ENCODE measurements at places on chromosomes 3 and 15.

GRCh38 chr3:120090422-120090821, 3.8 kb downstream of the GSK3B start:
- DNase-seq: no peak

DNA sequence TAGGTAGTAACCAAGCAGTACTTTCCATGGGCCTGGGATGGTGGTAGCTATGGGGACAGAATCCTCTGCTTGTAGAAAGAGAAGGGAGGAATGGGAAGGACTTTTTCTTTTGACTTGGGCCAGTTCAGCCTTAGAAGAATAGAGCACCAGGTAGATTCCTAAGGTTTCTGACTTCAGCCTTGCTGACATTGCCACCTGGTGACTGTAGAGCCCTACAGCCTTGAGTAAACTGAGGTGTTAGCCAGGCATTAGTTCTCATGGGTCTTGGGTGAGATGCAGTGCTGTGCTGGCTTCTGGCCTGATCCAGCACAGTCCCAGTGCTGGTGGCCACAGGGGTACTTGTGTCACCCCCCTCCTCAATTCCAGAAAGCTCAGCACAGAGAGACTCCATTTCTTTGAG, 171.1 kb downstream of the ZBBX start:
- no peak for DNase-seq

- no peak for DNase-seq
Observed at GRCh38 chr15:33234020-33234461, 39.5 kb upstream of the FMN1 start.

DNA sequence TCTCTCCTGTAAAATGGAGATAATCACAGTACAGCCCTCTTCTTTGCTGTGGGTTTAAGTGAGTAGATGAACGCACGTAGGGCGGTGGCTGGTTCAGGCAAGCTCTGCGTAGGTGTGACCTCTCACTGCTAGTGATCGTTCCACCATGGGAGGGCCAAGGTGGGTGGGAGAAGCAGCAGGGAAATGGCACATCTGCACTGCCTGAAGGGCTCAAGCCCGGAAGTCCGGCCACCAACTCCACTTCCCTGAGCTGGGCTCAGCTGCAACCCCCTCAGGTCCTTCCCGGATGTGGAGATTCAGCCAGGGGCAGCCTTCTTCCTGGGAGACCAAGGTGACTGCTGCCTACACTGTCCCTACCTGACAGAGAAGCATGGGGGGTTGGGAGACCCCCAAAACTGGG, 102.9 kb downstream of the ADCY5 start:
- DNase-seq: no peak

DNA sequence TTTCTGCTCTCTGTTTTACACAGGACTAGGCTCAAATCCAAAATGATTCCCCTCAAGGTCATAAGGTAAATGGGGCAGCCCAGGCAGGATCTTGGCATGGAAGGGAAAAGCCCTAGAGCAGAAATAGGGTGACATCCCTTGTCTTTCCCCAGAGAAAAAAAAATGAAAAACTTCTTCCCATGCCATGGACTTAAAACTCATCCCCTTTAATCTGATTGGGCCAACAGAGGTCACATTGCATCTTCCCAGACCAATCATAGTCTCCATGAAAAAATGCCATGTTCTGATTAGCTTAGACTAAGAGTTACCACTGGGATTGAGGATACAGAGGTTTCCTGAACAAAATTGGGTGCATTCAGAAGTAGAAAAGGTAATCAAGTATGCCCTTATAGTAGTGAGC, 241.3 kb upstream of the LRTM1 start:
- no peak for DNase-seq

DNA sequence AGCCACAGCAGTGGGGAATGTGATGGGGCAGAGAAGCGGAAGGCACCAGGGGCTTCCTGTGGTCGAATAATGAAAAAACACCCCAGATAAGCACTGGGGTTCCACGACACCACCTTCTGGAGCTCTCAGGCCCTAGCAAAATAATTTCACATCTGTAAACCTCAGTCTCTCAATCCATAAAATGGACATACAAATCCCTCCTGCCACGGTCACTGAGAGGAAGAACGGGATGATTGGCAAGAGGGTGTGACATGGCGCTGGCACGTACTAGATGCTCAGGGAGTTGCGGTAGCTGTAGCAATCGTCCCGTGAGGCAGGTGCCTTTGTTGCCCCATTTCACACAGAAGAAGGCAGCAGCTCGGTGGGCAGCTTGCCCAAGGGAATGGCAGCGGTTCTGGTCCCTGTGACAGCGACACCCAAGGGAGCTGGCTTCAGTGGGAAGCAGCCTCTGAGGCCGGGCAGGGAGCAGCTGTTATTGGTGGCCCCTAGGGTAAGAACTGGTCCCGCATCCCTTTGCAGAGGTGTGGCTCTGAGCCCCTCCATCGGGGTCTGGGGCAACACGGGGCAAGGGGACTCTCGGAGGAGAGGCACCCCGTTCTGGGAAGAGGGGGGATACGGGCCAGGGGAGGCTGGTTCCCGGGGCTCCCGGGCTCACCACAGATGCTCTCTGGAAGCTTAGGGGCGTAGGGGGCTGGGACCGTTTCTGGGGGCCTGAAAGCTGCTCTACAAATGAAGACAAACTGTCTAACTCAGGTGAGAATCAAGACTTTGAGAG, 114.0 kb upstream of the ALDH1A3 start:
- DNase-seq: no peak

- no peak for DNase-seq
Observed at GRCh38 chr3:156472684-156473083, 82.2 kb downstream of the SSR3 start.

- DNase-seq: no peak
Observed at GRCh38 chr3:98561727-98562521, 30.1 kb downstream of the GPR15 start.

DNA sequence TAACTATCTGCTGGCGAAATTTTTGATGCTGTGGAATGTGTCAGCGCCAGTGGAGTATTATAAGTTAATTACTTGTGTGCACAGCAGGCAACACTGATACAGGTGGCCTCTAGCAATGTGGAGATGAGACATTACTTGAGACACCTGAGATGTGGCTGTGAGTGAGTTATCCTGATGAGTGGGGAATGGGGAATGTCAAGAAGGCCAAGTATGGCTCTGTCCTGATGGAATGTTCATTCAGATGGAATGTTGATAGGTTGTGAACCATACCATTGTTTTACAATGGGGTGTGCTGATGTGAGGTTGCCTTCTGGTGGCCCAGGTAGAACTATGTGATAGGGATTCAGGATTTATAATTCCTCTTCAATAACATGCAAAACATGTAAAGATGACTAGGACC, 404.8 kb downstream of the PTPRG start:
- DNase-seq: no peak

- DNase-seq: peak; percentile 40
Observed at GRCh38 chr3:38165722-38166387, 518 bp downstream of the OXSR1 start.

DNA sequence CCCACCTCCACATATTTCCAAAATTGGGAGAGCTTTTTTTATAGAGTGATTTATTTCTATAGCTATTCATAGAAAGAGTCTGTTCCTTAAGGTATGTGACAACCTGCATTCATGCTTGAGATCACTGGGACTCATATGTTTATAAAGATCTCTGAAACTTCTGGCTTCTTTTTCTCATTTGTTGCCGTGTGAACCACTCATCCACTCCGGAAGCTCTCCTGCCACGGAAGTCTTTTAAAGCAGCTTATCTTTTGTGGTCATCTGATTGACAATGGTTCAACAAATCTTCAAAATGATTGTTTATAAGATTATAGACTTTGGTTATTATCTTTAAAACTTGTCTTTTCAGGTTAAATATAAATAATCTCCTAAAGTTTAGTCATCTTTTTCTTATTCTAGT, 260.5 kb downstream of the C3orf38 start:
- DNase-seq: no peak

- DNase-seq: no peak
Observed at GRCh38 chr3:158958873-158959272, 157.0 kb downstream of the MFSD1 start.

GRCh38 chr3:126880901-126881300, 102.0 kb upstream of the PLXNA1 start:
- DNase-seq: no peak

- no peak for DNase-seq
Observed at GRCh38 chr3:154943981-154944380, 136.1 kb upstream of the MME start.

DNA sequence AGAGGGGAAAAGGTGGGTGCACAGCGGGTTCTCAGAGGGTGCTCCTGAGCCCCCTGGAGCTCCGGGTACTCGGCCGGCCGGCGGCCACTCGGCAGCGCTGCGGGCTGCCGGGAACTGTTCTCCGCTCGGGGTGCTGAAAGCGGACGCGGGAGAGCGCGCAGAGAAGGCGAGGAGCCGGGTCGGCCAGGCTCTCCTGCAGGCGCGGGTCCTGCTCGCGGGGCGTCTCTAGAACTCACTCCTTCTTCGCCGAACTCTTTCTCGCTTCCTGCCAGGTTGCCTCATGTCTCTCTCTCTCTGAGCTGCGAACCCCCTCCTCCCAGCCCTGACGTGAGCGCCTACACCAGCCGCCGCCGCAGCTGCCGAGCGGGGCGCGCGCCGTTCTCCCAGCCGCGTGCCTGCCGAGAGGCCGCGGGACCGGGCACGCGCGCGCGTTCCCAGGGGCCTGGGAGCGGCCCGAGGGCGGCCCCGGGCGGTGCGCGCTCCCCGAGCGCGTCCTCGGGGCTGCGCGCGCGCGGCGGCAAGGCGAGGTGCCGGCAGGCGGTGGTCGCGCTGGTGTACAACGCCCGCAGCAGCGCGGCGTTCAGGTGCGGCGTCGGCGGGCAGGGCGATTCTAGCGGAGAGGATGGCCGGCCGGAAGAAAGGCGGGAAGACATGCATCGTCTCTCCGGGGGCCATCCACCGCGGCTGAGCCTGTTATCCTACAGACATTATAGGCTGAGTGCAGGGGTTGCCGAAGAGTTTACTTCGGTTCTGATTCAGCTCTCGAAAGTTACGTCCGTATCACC, at the start of gene PEX5L:
PEX5L (minus strand) TSS at position 267 of the 785 bp plus-strand sequence. CDS start 338 bp downstream, outside the sequence.
- peak; percentile 63 for DNase-seq

GRCh38 chr3:172749230-172749965, 1.1 kb upstream of the ECT2 start:
- DNase-seq: no peak

DNA sequence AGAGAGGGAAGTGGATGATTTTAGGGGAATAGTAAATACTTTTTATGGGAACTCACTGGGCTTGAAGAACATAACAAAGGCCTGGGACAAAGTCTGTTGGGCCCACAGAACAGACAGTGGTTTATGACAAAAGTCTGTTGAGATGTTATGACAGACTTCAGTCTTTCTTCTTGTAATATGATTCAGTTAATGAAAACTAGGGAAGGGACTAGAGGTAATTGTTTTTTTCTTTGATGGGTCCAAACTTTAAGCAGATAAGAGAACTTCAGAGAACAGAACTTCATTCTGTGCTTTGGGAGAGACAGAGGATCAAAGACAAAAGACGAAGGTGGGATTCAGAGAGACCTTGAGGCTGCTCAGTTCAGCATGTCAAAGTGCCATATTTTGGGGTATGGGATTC, 9.3 kb downstream of the CRYBG3 start:
- DNase-seq: no peak

DNA sequence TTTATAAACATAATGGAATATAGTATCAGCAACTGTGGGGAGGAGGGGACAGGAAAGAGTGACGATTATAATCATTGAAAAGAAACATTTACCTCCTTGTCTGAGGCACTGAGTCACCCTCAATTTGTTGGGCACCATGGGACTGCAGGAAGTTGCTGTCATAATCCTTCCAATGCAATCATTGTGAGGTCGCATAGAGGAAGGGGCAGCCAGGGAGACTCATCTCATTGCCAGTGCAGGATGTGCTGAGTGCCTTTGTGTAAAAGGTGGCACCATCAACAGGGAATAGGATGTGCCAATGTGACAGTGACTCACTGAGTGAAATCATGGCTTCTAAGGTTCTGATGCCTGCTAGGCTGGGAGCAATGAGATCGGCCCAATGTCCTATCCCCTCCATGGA, 300.4 kb upstream of the ADAMTS9 start:
- DNase-seq: no peak

- DNase-seq: no peak
Observed at GRCh38 chr15:71207141-71207540, 91.9 kb downstream of the THSD4 start.

GRCh38 chr15:95763426-95763825, 567.1 kb upstream of the NR2F2 start:
- DNase-seq: no peak

GRCh38 chr3:179688850-179689249, 36.0 kb downstream of the USP13 start:
- DNase-seq: no peak

DNA sequence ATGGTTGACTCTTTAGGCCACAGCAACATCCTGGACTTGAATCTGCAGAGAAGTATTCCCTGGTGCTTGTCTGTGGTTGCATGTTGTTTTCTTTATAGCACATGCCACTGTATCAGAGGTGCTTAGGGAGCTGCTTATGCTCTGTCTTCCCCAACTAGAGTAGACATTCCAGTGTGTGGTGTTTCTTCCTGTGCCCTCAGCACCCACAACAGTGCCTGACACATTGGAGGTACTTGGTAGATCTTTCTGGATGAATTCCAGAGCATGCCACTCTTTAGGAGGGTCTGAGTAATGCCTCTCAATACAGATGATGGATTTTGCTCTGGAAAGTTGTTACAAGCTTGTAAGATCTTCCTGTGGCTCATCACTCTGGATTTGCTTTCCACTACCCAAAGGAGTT, 117.6 kb downstream of the CHDH start:
- DNase-seq: no peak

- no peak for DNase-seq
Observed at GRCh38 chr3:40267937-40268724, 41.4 kb upstream of the EIF1B start.

DNA sequence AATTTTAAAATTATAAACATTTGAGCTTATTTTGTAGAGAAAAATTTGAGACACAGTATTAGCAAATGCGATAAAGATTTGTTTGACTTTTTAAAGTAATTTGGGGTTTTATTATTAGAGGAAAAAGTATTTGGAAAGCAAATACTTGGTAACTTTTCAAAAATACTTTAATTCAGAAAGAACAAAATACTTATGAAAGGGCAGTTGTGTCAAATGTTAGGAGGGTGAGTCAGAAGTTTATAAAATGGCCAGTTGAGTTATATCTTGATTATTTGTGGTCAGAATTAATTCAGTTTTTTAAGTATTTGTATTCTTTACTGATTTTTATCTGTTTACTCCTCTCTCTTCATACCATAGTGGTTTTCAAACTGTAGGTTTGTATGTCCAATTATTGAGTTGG, 12.1 kb downstream of the LACTB start:
- DNase-seq: no peak

- no peak for DNase-seq
Observed at GRCh38 chr3:16975083-16975482, 90.3 kb downstream of the PLCL2 start.

DNA sequence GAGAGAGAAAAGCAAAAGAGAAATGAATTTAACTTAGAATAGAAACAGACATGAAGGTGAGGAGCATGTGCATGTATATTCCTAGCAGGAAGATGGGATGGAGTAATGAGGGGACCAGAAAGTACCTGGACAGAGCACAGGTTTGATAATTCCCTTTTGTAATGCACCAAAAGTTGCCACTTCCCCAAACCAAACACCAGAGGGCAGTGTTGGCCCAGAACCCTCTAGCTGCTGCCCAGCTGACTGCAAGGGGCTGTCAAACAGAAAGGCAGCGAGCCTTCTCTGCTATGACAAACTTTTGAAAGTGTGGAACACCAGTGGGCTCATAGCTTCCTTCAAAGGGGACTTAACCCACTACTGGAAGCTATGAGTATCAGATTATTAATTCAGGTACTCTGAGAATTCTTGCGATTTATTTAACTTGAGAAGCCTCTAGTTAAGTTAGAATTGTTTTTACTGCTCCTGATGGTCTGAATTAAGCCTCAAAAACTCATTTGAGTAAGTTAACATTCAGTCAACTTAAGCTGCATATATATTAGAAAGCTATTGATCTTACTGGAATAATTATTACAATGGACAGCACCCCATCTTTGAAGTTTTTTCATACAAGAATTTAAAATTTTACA, 234.9 kb downstream of the NEK10 start:
- DNase-seq: peak; percentile 5

All from hypothalamus (tissue), 51 donors.